ENCODE measurements at places on chromosomes 3 and 15.

DNA sequence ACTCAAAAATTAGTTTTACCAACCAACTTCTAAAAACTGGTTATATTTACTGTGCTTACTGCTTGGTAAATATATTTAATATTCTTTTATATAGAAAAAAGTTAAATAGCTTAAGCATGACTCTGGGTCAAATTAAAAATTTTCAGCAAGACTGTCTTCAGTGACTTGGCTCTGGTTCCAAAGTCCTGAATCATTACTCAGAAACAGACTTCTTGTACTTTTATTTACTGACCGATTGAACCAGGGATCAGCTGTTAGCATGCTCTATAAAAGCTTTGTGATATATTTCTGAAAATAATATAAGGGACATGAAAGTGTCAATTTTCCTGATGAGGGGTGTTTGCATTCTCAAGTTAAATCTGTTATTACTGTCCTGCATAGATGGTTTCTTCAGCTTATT, 164.3 kb downstream of the MCTP2 start:
- DNase-seq, result no peak

DNA sequence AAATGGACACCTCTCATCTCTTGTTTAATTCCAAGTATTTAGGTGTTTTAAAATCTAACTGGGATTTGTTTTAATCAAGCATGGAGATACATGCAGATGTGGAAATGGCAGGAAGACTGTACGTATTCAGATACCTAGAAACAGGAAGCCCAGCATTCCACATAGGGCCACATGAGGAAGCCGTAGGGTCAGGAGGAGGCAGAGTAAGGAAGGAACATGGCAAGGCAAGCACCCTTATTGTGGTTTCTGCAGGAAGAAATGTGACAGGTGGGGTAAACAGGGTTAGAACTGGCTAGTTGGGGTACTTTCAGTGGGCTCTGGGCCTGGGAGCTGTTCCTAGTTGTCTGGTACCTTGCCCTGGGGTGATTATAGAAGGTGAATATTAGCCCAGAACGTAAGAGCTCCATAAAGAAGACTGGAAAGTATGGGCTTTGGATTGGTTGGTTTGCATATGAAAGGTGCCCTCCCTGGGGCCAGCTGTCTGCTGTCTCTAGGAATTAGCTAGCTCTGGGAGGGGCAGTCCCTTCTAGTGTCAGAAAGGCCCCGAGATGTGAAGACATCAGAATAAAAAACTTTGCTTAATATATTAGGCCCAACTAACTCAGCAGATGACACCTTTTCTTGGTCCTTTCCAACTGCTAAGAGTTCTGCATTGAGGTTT, 107.7 kb upstream of the CADPS start:
- no peak for DNase-seq

GRCh38 chr15:91940496-91941381, 87.2 kb downstream of the SLCO3A1 start:
- peak; percentile 87 for DNase-seq

DNA sequence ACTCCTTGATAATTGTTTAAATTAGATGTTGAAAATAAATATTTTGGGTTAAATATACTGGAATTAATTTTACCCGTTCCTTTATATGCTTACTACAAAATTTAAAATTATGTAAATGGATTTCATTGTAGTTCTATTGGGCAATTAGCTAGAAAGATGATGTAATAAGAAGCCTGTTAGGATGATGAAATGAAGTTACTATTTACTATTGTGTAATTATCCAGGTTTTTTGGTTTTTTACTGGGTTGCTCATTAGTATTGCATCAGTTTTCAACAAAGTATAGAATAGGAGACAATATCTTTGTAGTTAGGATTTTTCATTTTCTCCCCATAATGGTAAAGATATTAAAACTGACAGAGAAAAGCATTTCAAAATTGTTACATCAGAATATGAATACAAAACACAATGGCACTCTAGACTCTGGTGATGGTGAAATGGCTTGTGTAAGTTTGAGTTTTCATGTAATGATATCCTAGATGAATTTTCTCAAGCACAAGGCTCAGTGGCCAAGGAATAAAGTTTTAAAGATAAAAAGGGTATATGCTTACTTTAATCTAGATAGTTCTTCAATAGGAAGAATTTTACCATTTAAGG, 222.0 kb downstream of the P3H2 start:
- DNase-seq, result peak; percentile 33

DNA sequence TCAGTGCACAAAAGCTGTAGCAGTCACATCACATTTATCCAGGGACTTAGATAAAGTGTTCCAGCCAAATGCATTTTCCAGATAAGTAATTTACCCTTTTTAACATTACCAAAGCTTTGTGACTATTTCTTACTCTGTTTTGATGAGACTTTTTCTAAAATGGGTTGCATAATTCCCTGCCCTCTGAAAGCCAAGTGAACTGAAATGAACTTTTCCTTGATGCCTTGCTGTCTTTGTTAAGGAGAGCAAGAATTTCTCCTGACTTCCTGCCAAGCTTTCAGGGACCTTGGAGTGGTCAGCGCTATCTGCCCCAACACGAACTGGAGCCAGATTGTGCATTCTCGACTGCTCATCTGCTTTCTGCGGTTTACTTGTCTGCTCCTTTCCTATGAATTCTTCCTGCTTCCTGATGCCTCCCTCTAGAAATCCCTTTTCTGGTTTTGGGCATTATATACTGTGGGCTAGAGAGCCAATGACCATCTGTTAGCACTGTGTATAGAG, 34.8 kb downstream of the EIF4E3 start:
- DNase-seq, result no peak

- DNase-seq, result no peak
These were observed 37.1 kb downstream of the RAB11A start for GRCh38 chr15:65906396-65906795.

GRCh38 chr15:34853001-34853758, 57.8 kb upstream of the ACTC1 start:
- DNase-seq, result no peak

DNA sequence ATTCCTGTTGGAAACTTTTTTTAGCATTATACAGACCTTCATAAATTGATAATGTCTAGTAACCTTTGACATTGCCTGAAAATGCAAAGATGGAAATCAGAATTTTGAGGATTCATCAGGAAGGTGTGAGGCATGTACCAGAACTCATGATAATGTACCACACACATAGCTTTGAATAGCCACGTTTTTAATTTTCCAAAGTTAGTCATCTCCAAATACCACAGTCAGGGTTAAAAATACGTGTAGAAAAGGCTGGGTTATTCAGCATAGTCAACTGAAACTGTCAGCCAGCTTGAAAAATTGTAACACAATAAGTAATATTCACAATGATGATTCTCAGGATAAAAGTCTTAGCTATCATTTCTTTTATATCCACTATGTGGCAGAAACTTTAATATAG, 102.0 kb upstream of the THRB start:
- DNase-seq, result no peak

DNA sequence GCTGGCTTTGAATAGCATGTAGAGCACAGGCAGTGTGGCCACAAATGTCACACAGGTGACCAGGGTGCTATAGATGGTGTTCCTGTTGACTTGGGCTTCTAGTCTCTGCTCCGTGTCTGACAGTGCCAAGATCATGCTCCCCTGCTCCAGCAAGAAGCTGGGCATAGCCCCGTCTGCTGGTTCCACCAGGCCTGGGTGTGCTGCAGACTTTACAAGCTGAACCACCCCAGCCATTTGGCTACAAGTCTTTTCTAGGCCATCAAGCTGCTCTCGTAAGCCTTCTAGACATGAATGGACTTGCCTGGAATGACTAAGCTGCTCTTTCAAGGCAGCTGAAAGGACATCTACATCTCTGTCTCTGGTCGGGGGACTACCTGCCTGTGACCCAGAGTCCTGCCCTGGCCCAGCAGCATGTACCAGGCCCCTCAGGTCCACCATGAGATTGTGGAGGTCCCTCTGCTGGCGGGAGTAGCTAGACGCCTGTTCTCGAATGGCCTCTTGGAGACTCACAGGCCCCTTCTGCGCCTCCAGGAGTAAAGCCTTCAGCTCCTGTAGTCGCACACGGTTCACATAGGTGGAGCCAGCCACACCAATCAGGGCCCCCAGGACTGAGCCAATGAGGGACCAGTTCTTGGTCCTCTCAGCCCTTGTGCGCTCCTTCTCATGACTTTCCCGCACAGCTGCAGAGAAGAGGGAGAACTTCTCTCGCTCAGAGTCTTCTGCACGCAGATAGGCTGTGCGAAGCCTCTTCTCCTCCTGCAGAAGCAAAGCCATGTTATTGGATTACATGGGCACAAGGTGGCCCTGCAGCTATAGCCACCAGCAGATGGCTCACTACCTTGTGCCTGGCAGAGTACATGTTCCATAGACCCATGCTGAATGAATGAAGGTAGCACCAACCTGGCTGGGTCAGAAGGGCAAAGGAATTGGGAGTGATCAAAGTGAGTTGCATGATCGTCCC, 2.8 kb upstream of the PLXNB1 start:
- DNase-seq, result no peak

GRCh38 chr3:64612082-64612860, 75.5 kb downstream of the ADAMTS9 start:
- DNase-seq, result no peak

GRCh38 chr3:7657214-7658112, 796.5 kb downstream of the GRM7 start:
- DNase-seq, result no peak

DNA sequence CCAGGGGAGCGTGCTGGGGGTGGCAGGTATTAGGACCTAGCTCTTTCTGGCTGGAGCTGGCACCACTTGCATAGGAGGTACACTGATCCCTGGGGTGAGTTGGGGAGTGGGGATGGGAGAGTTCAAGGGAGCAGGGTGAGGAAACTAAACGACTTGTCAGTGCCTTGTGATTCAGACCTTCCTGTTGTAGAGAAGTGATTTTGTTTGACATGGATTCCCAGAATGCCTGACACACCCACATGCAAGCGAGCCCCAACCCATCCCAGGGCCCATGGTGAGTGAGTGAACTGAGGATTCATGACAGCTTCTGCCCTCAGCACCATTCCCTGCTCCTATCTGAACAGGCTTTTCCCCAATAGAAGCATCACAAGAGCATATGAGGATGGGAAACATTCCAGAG, 15.6 kb upstream of the UBE2Q2 start:
- DNase-seq, result no peak

GRCh38 chr3:108505811-108506210, 4.6 kb downstream of the MYH15 start:
- no peak for DNase-seq

DNA sequence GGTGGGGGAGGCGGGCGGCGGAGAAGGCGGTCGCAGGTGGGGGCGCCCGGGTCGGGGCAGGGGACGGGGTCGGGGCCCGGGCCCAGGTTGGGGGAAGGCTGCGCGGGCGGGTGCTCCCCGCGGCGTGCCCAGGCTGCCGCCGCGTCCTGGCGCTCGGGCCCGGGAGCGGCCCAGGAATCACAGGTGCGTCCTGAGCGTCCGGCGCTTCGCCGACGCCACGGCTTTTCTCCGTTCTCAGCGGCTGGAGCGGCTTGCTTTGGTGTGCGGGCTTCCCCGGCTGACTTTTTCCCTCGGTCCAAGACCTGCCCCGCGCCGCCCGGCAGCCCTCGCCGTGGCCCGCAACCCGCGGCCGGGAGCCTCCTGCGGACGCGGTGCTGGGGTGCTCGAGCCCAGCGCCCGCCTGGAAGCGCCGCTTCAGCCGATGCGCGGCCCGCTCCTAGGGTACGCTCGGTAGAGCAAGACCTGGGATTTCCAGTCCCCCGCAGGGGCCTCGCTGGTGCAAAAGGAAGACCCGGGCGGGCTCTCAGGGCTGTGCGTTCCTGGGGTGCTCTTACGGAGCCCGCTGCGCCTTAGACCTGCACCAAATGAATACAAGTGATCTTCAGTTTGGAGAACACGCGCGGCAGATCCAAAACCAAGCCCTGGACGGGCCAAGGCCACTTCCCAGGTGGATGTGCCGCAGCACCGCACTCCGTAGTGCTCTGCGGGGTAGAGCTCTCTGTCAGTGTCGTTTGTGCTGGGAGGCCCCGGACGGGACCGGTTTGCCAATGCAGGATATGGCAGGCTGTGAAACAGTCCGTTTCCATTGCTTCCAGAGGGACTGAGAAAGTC, 639 bp downstream of the NIPA1 start:
- no peak for DNase-seq

DNA sequence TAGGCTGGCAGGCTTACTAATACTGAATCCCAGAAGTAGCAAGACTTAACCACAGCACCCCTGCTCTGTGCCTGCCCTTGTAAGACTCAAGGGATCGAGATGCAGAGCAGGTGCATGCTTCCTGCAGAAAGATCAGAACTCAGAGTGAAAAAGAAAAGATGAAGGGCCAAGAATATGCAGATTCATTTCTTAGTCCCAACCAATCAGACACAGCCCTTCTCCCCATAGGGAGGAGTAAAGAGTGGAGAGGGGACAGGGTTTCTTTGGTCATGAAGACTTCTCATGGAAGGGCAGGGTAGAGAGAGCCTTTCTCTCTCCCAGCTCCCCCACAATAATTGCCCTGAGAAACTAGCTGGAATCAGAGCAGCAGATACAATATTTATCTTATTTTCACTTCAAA, 105.6 kb upstream of the MB21D2 start:
- DNase-seq, result no peak

DNA sequence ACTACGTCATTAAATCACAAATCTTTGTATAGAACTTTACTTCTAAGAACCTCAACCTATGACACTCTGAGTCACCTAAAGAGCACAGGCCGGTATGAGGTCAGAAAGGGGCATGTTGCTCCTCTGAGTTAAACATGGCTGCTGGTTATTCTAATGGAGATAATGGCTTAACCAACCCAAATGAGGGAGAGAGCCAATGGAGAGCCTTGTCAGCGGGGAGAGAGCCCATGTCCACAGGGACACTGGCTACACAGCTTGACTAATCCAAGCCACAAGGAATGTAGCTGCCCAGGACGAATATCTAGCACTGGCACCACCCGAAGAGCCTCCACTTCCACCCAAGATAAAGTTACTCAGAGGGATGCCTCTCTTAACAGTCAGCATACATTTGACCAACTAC, 77.0 kb upstream of the STAC start:
- no peak for DNase-seq

DNA sequence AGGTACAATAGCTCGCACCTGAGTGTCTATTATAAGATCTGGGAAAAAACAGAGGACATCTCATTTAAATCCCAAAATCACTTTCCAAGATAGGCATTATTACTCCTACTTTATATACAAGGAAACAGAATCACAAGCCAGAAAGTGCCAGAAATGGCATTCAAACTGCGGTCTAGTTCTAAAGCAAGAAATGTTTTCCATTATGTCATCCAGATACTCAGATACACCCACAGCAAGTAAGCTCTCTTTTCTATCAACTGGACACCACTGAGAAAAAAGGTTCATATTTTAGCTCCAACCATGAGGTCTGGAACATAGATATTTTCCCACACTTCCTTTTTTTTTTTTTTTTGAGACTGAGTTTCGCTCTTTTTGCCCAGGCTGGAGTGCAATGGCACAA, 8.1 kb downstream of the SLC33A1 start:
- DNase-seq, result no peak

DNA sequence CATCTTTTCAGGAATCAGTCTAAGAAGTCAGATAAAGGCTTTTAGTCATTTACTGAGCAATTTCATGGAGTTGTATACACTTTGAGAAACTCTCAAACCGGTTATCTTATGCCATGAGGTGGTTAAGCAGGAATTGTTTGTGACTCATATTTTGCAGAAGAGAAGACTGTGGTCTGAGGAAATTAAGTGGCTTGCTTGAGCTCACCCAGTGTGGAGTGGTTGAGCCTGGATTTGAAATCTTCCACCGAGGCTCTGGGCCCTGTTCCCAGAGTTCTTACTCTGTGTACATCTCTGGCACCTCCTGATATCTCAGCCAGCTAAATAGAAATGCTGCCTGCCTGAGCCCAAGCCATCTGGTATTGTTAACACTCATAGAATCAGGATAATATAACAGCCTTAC, 37.8 kb upstream of the BCL6 start:
- peak; percentile 72 for DNase-seq

Data from inflammatory macrophage treated with lipopolysaccharide for 4 hours (primary cell).